Activated naive CD4-positive, alpha-beta T cell treated with anti-CD3 and anti-CD28 coated beads, Interleukin-2, amount 10 ng/mL, durations not matched to agents 7 days and 5 days (primary cell): ENCODE measurements at places on chromosomes 7 and 10.
A peak's percentile ranks its signal among the peaks of the same experiment; 100 is the strongest.

- DNase-seq, result no peak
These were observed 51.3 kb upstream of the KLF6 start for GRCh38 chr10:3836222-3836820.

DNA sequence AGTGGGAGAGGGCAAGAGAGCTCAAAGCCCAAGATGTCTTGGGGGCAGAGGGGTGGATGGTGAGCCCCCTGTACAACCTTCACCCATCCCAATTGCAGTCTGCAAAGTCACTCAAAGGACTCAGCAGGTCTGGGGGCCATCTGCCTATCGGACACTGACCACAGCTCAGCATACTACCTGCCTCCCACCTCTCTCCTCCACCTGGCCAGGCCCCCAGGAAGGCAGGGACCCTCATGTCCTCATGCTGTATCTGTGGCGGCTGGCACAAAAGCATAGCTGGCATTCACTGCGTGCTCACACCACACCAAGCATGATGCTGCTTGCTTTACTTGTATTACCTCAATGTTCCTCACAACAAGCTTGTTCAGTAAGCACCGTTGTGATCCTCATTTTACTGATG is 16.2 kb upstream of the CRHR2 start:
- no peak for DNase-seq

DNA sequence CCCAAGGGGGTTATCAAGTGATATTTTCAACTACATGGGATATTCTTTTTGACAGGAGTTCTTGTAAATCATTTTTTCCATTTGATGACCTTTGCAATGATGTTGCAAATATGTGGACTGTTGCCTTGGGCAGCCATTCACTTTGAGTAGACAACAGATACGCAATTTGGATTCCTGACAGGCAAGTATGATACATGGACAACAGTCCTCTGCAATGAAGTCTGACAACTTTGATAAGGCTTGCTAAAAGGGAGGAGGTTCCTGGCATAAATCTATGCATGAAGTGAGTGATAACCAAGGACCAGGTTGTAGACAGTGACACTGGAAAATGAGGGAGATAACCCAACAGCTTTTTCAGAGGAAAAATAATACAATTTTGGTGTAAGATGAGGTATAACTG is 17.7 kb downstream of the LRRD1 start:
- no peak for DNase-seq

DNA sequence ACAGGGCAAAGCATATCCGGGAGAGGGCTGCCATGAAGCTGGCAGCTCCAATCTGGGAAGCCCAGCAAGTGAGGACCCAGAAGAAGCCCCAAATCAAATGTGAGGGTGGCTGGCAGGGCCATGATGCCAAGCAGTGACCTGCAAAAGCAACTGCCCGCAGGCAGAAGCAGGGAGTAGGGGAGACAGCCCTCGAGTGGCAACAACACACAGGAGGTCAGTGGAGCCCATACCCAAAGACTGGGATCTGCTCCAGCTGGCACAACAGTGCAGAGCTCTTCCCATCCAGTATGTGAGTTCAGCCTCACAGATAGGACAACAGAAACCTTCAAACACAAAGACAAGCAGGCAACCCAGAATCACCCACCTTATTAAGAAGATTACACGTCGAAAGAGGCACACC is 45.0 kb downstream of the GRID1 start:
- DNase-seq, result peak; percentile 11

DNA sequence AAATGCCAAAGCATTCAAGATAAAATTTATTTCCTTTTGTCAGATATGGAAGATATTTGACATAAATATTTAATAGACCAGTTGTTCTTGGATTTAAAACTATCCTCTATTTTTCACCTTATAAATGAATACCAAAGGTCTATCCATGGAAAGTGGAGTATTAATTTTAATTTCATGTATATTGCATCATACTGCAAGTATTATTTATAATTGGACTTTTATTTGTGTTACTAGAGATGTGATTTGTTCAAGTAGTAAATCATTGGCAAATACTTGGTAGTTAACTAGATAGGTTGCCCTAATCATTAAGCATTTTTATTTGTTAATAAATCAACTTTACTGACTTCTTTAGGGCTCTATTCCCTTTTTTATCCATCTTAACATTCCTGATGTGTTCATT is 98.1 kb downstream of the CDC14C start:
- DNase-seq, result no peak

DNA sequence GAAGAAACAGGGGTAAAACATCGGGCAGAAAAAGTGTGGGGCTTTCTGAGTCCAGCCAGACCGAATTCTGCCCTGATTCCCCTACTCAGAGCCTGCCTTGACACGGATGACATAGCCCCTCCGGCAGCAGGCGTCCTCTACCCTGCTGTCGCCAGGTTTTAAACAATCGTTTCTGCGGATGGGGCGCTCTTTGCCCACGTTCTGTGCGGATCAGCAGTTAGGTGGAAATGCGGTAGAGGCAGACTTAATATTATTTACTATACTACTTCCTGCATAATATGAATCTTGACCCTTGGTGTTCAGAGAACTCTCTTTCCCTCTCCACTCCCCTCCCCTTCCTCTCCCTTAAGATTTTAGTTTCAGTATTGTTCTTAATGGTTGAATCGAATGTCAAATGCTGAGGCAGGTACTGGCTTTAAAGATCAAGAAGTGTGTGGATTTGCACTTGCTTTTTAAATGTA is 2.4 kb downstream of the GATA3 start:
- peak; percentile 72 for DNase-seq

DNA sequence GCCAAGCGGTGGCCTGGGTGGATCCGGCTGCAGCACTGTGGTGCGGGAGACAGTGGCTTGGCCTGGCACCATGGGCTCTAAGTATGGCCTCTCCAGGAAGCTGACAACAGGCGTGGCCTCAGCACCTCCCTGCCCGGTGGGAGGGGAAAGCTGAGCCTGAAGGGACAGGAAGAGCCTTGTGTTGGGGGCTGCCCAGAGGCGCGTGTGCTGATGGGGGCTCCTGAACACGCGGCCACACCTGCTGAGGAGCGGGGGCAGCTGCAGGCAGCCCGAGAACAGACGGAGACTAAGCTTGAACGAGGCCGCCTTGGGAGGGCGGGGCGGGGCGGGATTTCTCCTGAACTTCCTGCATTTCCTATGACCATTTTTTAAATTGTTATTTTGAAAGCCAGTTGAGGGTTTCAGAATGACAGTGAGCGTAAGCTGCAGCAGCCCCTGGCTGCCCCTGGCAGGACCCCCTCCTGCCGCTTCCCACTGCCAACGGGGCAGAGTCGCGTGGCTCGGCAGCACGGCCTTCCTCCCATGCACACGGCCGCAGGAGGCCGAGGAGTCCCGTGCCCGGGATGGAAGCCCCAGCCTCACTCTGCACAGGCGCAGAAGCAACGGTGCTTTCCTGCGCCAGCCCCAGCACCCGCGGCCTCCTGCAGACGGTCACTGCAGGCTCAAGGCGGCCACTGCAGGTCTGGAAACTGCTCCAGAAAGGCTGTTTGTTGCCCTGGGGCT is 43.2 kb downstream of the DPYSL4 start:
- DNase-seq, result peak; percentile 64

DNA sequence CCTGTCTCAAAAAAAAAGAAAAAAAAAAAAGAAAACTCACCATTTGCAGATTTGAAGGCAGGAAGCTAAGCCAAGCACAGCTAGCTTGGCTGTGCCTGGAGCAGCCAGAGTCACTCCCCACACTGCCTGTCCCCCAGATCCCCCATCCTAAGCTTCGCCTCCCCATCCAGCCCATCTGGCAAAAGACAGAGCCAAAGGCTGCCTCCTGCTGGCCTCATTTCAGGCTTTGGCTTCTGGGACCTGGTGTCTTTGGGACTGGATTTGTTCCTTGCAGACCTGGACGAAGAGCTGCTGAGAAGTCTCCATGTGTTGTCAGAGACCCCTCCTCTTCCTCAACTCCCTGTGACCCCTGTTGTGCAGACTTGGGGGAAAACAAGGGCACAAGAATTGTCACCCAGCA is 8.1 kb downstream of the ASL start:
- no peak for DNase-seq

- DNase-seq, result no peak
These were observed 12.4 kb upstream of the IL15RA start for GRCh38 chr10:5989756-5990155.

GRCh38 chr10:52900593-52900992 is 128.0 kb upstream of the MBL2 start:
- no peak for DNase-seq

GRCh38 chr10:98587156-98587837 is 140.6 kb upstream of the HPS1 start:
- DNase-seq, result no peak

- DNase-seq, result no peak
These were observed 9.4 kb upstream of the GATA3 start for GRCh38 chr10:8044908-8045725.

DNA sequence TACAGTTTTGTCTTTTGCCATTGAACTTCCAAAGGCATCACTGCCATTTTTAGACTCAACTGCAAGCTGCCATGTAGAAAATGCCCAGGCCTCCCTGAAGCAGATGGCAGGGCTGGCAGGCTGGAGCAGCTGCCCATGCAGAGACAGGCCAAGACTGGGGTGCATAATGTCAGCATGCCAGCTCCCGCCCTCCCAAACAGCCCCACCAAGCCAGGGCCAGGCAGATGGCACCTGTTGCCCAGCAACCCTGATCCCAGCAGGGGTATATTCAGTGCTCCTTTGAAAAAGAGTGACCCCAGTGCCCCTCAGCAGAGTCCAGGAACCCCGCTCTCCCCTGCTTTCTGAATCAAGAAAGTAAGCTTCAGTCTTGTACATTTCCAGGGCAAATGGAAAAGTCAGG is 32.6 kb downstream of the VSTM4 start:
- no peak for DNase-seq

DNA sequence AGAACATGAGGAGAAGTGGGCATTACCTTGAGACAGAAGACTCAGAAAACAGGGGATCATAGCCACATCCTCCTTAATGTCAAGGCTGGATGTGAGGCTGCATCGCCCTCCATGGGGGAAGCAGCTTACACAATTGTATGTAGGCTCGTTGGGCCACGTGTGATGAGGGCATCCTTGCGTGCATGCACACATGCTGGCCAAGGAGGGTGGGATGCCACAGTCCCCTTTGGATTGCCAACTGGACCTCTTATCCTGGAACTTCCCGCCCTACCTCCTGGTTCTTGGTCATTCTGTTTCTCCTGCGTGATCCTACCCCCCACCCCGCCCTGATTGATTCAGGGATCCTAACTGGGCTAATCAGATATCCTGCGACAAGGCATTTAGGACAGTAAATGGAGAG is 102.0 kb downstream of the PRKAG2 start:
- no peak for DNase-seq

DNA sequence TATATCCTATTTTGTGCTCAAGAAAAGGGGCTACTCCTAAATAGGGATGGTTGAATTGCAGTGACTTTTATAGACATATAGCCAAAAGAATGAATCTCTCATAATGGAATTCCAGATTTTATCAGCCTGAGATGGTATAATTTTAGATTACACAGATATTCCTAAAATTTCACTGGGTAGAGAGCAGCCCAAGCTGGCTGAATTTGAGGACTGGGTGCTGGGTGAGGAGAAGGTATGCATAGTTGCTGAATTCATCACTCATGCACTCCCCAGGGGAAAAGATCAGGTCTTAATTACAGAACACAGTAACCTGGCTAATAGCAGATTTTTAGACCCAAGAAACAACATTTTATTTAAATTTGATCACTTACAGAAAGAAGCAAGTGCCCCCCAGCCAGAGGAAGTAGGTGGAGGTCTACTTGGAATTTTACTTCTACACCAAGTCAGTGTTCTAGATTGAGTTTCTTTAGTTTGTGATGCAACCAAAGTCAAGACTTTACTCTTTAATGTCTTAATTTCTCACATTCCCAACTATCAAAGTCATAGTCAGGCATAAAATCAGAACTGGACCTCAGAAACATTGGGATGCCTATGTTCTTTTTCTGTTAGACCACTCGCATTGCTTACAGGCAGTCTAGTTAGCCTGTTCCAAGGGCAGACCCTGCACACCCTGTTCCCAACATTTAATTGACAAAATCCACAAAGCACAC is 337.4 kb upstream of the PODXL start:
- no peak for DNase-seq

DNA sequence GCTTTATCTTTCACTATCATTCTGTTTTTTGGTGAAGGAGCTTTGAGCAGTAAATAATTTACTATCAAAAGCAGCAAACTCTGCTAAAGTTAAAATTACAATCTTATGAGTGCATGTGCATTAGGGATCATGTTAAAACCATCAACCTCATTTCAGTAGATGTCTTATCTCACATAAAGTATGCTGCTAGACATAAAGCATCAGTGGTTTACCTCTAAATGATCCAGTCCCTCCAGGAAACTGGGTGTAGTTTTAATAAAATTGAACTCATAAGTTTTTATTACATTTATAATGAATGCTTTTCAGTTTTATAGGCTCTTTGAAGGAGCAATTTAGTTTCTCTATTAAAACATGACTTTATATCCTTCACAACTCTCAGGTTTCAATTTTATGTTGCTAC is 108.7 kb downstream of the LRRN3 start:
- no peak for DNase-seq

GRCh38 chr10:86064931-86065662 is 301.5 kb downstream of the GRID1 start:
- no peak for DNase-seq

- no peak for DNase-seq
These were observed 42.7 kb upstream of the NKX6-2 start for GRCh38 chr10:132828681-132829080.

DNA sequence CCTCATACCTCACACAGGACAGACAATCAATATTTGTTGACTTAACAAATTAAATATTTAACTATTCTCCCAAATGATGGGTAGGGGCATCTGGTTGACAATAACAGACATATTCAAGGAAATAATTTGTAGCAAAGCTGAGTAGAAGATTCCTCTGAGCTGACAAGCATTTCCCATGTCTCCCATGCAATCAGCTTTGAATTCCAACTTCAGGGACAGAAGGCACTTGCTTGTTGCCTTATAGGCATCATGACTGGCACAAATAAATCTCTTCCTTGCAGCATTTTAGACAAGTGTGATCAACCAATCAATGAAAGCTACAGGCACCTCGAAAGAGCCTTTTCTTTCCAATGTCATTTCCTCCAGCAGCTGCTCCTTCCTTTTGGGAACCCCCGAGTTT is 146.0 kb downstream of the PDE1C start:
- no peak for DNase-seq

GRCh38 chr10:110777017-110777416 is 94.7 kb upstream of the PDCD4 start:
- no peak for DNase-seq

DNA sequence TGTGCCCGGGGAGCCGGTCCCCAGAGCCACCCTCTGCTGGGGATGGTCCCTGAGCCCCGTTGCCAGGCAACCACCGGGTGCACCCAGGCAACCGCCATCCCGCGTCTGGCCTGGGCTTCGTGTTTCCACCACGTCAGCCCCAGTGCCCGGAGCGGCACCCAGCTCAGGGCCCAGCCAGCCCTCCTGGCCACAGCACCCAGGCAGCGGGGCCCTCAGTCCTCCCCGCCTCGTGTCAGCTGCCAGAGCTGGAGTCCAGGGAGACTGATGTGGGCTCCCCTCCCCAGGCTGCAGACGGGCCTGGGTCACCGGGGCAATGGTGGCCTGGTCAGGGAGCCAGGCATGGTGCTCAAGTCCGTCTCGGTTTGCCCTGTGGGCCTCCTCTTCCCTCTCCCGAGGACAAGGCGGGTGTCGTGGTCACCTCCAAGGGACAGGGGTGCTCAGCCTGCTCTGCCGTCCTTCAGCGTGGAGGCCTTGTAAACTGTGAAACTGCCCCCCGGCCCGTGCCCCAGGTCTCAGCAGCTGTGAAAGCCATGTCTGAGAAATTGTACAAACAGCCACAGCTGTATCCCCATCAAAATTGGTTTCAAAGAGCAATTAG is 72.5 kb downstream of the MICALL2 start:
- no peak for DNase-seq

GRCh38 chr7:40761762-40762560 is 627.2 kb downstream of the SUGCT start:
- DNase-seq, result no peak
